ENCODE measurements at places on chromosomes 6 and 20.

DNA sequence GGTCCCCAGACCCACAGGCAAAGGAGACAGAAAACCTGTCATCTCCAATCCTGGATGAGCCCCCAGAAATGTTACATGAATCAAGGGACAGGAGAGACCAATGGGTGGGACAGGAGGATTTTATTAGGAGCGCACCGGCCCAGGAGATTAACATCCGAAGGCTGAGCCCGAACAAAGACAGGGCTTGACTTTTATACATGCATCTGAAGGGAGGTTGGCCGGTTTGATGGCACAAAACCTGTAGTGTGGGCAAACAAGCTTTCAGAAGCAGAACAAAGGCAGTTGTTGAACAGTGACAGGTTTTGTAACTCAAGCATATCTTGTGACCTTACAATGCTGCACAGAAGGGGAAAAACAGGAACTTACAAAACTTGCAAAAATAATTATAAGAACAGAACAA lies 83.9 kb upstream of the GPR6 start:
- no peak for DNase-seq

GRCh38 chr6:13724182-13724581 lies 12.5 kb upstream of the RANBP9 start:
- no peak for DNase-seq

DNA sequence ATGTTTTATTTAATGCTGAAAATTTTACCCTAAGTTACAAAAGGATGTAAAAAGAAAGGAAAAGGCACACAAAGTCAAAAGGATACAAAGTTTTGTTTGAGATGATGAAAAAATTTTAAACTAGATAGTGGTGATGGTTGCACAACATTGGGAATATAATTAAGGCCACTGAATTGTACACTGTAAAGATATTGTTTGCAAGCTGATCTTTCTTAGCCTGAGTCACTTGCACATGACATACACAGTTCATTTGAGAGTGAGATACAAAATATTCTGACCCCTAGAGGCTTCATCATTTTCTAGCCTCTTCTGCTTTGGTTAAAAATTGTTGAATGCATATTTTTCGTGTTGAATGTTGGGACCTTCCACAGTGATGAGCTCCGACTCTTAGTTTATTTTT lies 462.6 kb downstream of the HDGFL1 start:
- DNase-seq = no peak

DNA sequence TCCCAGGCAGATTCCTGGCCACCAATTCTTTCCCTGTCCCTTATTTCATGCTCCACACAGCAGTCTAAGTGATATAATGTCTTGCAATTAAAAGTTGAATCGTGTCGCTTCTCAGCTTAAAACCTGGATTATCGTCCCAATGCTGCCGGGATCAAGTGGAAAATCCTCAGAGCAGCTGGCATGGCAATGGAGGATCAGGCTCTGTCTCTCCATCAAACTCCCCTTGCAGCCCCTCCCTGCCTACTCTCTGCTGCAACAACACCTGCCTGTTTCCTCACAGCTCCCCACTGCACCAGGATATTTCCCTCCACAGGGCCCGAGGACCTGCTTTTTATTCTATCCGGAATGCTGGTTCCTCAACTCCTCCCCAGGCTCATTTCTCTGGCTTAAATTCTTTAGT lies 277.1 kb downstream of the SYNE1 start:
- DNase-seq = no peak

DNA sequence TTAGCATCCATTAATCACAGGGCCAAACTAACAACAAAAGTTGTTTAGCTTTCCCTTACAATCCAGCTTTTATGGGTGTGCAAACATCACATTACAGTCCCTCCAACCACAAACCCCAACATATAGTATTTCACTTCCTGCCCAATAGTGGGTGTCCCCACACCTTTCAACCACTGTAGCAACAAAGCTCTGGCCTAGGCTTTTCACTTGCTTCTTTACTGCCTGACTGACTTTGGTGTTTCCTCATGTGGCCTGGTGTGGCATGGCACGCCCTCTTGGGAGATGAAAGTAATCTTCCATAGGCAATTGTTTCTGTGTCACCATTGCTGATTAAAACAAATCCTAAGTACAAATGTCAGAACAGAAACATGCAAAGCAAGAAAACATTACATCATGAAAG lies 46.3 kb downstream of the MCM8 start:
- no peak for DNase-seq

GRCh38 chr6:22583927-22584326 lies 14.6 kb downstream of the HDGFL1 start:
- no peak for DNase-seq

- no peak for DNase-seq
Measured at GRCh38 chr20:35133735-35134134, 13.4 kb downstream of the EDEM2 start.

DNA sequence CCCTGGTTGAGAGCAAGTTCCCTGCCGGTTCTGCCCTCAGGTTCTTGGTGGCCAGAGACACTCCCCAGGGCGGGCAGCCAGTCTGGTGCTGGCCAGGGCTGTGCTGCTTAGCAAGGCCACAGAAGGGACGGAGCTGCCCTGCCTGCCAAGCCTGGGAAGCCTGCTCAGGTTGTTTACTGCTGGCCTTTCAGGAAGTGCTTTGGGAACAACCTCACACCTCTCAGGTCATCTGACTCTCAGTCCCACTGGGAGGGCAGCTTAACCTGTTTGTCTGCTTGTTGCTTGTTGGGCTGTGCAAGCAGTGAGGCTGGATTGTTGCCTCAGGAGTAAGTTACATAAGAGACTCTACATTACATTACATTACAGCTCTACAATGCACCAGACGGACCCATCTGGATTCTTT lies 75.8 kb upstream of the AFDN start:
- DNase-seq = no peak

Data from posterior cingulate gyrus (tissue), 11 donors.